ENCODE measurements at places on chromosomes 4 and X.

DNA sequence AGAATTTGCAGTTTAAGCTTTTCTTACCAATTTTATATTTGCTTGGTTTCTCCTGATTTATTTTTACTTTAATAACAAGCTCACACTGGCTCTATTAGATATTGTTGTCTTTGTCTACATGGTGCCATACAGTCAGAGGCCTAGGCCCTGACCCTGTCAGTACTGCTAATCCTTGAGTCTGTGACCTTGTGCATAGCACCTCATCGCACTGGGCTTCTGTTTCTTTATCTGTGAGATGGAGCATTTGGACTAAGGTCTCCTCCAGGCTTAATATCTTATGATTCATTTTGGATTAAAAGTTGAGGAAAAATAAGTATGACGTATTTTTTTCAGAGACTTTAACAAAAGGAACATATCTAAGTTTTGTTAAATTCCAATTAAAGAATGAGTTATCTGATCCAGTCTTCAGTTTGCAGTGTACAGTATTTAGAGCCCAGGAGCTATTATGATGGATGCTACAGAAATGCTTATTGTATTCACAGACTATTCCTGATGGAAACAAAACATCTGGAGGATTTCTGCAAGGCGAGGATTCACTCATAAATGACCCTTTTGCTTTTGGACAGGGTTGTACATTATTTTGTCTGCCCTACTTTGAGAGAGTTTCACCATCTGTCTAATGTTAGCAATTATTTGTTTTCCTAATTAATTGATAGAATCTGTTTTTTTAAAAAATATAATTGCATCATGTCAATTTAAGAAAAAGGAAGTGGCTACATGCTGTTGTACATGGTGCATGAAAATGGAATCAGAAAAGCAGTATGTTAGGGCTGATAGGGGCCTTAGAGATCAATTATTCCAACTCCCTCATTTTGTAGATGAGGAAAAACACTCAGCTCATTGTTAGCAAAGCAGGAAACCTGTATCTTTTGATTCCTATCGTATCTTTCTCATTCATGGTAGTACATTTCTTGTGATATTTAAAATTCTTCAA is 203.6 kb downstream of the BANK1 start:
- DNase-seq = no peak

- DNase-seq = no peak
Measured at GRCh38 chr4:10655968-10656367, 28.6 kb downstream of the CLNK start.

GRCh38 chrX:632366-633042 is 1.9 kb downstream of the SHOX start:
- no peak for DNase-seq

DNA sequence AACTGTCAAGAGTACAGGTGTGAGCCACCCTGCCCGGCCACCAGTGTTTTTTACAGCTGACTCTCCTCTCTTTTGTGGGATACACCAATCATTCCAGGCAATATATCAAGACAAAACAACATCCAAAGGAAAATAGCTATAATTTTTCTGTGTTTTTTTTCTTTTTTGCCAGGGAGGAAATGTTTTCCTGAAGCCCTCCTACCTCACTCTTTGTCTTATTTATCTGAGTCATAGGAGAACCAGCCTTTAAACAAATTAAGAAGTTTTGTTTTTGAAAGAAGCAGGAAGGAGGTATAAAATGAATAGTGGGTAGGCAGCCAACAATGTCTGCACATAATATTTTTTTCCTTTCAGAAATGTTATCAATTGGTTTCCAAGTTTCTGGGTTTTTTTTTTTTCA is 493.9 kb downstream of the CCSER1 start:
- no peak for DNase-seq

- no peak for DNase-seq
Measured at GRCh38 chrX:63935835-63936234, 150.8 kb upstream of the ARHGEF9 start.

GRCh38 chrX:29172880-29173279 is 585.6 kb downstream of the IL1RAPL1 start:
- peak; percentile 0 for DNase-seq

DNA sequence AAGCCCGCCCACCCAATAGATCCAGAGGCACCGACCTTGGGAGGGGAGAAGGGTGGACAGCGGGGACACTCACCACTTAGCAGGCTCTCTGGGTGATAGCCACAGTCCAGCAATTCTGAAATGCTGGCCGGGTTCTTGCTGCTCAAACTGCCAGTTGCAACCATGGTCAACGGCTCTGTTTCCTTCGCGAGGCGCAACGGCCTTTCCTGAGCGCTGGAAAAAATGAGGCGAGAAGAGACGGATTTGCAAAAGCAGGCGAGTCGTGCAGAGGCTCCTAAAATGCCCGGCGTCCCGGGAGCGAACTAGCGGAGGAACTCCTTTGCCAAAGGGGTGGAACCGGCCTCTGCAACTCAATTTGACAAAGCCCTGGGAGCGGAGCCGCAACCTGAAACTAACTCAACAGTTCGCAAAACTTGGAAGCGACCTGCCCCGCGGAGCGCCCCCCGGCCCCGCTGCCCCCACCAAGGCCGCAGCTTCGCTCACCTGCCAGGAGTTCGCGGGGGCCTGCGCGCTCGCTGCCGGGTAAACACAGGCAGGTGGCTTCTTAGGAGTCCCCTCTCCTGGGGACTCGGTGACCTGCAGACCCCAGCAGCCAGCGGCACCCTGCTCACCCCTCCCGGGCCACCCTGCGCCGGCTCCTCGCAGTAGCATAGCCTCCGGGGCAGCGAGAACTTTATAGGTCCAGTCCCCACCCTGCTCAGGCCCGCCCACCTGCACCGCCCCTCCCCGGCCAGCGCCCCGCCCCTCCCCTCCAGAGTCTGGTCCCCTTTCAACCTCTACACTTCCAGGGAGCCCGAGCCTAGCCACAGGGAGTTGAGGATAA is at the start of gene DDIT4L:
Gene DDIT4L (minus strand): TSS at position 649 of the 823 bp plus-strand sequence. CDS start 485 bp downstream, at position 164.
- peak; percentile 19 for DNase-seq

GRCh38 chr4:185702147-185702663 is 109.8 kb downstream of the SORBS2 start:
- no peak for DNase-seq

- no peak for DNase-seq
Measured at GRCh38 chr4:36024901-36025660, 219.2 kb downstream of the ARAP2 start.

DNA sequence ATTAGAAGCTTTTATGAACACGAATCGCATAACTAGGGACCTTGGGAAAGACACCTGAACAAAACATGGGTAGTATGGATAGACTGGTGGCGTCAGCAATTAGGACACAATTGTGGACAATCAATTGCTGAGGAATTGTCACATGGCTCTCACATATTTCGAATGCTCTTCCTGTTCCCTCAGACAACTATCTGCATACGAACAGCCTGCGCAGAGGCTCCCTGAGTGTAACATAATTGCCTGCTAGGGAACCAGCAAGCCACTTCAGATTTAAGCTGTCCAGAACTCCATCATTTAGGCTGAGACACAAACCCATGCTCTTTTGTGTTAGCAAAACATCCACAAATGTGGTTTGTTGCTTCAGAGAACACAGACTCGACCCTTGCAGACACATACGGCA is 160.8 kb downstream of the MGST2 start:
- no peak for DNase-seq

GRCh38 chr4:84651499-84651898 is 68.6 kb downstream of the CDS1 start:
- DNase-seq = no peak

DNA sequence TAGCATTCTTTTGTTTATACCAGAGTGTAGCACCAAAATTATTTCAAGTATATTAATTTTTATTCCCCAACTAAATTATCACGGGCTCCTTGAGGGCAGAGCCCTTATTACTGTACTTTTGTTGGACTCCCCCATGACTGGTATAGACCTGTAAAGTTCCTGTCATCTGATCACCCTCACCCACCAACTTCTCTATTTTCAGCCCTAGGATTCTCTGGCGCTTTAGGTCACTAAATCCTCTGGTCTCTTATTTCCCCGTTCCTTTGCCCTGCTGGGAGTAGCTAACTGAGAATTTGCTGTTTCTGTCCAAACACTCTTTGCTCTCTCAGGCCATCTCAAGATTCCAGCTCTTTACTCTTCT is 3.2 kb upstream of the XKRX start:
- no peak for DNase-seq

DNA sequence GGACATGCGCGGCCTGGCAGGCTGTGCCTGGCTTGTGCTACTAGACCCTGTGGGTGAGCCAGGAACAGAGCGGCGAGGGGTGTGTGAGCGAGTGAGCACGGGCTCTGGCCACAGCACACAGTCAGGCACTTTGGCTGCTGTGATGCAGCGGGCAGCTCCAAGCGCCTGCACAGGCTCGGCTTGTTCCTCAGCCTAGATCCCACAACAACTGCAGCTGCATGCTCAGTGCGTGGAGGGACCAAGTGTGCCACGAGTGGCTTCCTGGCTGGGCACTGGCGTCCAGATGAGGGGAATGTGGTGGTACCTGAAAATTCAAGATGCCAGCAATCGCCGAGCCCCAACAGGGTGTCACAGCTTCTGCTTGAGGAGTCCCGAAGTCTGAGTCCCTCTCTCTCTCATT is 1056.6 kb downstream of the RAPGEF2 start:
- no peak for DNase-seq

DNA sequence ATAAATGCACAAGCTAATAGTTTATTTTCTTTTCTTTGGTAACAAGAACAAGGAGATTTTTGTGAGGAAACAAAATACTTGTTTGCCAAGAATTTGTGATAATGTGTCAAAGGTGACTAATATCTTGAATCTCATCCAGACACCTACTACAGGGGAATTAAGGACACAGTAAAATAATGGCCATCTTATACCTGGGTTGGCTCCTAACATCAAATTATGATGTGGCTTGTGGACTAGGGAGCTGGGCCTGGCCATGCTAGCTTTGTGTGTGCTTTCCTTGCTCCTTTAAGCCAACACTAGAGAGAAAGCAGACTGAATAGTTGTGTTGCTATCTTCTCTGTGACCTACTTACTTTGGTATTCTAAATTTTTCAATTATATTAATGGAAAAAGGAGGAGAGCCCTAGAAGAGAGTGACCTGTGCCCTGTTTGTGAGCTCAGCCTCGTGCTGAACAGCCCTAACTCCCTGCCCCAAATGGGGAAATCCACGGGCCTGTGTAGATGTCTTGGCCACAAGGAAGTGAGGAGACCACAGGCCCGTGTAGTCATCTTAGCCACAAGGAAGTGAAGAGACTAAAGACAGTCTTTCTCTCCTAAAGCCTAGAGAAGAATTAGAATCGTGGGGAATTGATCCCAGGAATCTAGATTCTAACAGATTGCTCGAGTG is 23.3 kb downstream of the ARHGAP24 start:
- DNase-seq = no peak

- DNase-seq = no peak
Measured at GRCh38 chrX:1244164-1245076, 24.2 kb upstream of the CSF2RA start.

- DNase-seq = no peak
Measured at GRCh38 chr4:77052352-77052751, 23.4 kb downstream of the CCNI start.
